ENCODE measurements at places on chromosomes 12 and 14. TPM values are rescaled to one million over a fixed set of nuclear protein-coding genes. Genes with fewer than 3 reads are reported as not detected.

The CCDC175 gene
- total RNA-seq = not detected

DNA sequence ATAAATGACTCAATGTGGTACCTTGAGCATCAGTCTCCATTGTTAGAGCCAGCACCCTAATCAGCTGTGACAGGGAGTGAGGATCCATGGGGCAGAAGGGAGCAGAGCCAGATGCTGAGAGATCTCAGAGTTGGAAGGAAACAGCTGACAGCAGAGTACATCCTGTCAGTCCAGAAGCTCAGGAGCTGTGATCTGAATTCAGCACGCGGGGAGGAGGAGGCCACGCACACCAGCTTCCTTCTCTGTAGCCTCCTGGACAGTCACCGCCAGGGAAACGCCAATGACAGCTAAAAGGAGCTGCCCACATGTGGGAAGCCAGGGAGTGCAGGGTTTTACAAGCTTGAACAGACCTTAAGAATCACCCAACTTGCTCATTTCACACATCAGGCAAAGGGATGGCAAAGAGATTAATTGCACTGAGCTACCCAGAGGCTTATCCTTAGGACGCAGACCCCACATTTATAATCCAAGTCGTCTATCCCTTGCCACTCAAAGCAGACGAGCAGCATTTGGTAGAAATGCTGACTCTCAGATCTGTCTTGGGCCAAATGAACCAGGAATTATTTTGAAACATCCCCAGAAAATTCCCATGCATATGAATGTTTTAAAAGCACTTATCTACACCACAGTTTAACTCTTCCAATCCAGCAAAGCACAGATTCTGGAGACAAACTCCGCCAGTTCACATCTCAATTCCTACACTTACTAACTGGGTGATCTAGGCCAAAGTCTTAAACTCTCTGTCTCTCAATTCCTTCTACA lies 322.6 kb upstream of the TMTC1 start:
- no peak for DNase-seq

- DNase-seq = no peak
Measured at GRCh38 chr14:24311837-24312615, 724 bp downstream of the LTB4R start.

DNA sequence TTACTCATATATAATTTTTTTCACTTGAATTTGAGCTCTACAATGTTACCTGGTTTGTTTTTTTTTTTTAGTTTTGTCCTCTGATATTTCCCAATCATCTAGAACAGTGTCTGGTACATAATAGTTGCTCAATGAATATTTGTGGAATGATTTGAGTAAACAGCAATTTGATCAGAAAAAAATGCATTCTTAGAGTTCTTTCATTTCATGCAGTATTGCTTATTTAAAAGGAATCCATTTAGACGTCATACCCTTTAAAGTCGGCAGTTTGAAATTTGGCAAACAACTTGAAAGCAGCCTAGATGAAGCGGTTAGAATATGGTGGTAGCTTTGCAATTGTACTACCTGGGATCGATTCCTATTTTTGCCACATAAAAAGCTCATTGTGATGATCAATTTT lies 140.0 kb downstream of the PDE3A start:
- no peak for DNase-seq

DNA sequence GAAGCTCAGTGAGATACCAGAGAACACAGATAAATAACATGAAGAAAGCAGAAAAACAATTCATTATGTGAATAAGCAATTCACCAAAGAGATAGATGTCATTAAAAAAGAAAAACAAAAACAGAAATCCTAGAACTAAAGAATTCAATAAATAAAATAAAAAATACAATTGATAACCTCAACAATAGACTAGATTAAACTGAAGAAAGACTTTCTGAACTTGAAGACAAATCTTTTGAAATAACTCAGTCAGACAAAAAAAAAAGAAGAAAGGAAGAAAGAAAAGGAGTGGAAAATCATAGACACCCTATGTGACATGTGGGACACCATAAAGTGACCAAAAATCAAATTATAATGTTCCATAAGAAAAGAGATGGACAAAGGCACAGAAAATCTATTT lies 14.0 kb upstream of the SLC38A1 start:
- DNase-seq = no peak

- no peak for DNase-seq
Measured at GRCh38 chr14:30069536-30069935, 141.9 kb upstream of the PRKD1 start.
